ENCODE measurements at places on chromosomes 7 and 10.

- no peak for DNase-seq
Observed at GRCh38 chr7:146090023-146090645, 26.5 kb upstream of the CNTNAP2 start.

DNA sequence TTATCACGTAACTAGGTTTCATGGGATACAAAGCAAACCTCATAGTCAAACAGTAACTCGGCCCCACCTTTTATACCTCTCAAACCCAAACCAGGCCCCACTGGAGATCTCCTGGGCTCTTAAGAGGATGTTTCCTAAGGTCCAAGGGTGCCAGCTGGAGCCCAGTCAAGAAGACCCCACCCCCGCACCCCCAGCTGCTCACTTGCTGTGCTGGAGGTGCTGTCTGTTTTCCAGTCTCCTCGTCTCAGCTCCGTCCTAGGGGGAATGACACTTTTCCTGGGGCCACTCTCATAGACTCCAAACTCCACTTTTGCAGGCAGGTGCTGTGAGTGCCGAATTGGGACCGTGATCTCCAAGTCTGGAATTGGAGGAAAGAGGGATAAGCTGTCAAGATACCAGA is 22.7 kb upstream of the TM9SF3 start:
- no peak for DNase-seq

DNA sequence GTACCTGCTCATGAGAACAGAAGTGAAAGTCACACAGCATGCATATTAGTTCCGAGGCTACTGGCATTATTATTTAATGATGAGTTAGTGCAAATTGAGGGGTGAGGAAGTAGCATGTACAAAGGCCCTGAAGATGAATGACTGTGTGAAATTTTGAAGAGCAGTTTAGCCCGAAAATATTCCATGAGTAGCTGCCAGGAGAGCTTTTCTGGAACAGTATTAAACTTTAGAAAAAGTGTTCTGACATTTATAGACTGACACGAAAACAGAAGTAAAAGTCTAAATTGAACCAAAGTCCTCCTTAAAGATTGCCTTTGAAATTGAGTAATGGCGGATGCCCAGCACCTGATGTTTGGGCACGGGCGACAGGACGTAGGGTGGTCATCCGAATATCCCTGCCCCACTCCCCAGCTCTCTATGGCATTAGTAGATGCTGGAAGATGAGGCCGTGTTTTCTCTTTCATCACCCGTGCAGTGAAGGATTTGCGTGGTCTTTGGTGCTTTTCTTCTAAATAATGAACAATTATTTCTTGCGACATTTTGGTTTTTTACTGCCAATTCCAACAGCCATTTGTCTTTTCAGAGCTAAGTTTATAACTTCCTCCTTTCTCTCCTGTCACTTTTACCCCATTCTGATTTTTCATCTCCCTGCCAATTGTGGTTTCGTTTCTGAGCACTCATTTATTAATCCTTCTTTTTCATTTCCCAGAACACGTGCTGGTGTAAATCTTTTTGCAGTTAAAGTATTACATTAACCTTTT is 192.6 kb downstream of the MGMT start:
- DNase-seq, result no peak

DNA sequence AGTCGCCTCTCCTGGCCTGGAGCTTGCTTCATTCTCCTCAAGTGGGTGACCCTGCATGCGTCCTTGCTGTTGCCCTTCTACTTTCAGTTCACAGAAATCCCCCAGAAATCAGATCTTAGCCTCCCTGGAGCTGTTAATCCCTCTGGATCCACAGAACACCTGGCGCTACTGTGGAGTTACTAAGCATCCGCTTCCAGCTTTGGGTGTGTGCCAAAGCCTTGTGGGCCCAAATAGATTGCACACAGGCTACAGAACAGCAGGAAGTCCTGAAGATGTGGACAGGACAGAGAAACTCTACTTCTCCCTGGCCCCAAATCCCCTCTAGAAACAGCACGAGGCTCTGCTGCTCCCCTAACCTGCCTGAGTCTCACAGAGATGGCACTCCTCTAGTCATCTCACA is 36.6 kb upstream of the PDLIM1 start:
- DNase-seq, result no peak

GRCh38 chr7:116710764-116711452 is 38.9 kb downstream of the MET start:
- no peak for DNase-seq

Data from activated T-cell treated with anti-CD3 and anti-CD28 coated beads for 24 hours (primary cell).